H4 (cell line): ENCODE measurements at places on chromosomes 13 and 19. TPM values are rescaled to one million over a fixed set of nuclear protein-coding genes. Genes with fewer than 3 reads are reported as not detected.

Gene RAD23A
- 209 and 217 TPM in 2 replicates for total RNA-seq

Gene ZNF223
- total RNA-seq, result 4.2 TPM in 2 replicates

Gene EPN1
- total RNA-seq, result 43.6 and 59.6 TPM in 2 replicates

GRCh38 chr13:96216543-96216942, 126.6 kb downstream of the HS6ST3 start:
- DNase-seq, result no peak

DNA sequence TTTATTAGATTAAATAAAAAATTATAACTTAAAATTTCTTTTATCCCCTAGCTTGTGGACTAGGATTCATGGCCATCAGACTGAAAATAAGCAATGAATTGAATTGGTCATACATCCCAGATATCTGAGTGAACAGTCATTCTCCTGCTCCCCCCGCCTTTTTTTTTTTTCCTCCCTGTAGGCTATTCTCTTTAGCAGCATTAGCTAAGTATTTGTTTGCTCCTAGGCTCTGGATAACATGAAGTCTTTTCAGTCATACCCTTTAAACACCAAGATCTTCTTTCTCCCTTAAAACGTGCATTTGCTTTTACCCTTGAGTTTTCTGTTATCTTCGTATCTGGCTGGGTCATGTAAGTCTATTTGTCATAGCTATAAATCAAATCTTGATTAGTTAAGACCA, 866.7 kb upstream of the SPRY2 start:
- DNase-seq, result no peak
